ENCODE measurements at places on chromosomes 6 and 20.

GRCh38 chr6:98769546-98769945, 64.8 kb upstream of the POU3F2 start:
- peak; percentile 61 for DNase-seq

DNA sequence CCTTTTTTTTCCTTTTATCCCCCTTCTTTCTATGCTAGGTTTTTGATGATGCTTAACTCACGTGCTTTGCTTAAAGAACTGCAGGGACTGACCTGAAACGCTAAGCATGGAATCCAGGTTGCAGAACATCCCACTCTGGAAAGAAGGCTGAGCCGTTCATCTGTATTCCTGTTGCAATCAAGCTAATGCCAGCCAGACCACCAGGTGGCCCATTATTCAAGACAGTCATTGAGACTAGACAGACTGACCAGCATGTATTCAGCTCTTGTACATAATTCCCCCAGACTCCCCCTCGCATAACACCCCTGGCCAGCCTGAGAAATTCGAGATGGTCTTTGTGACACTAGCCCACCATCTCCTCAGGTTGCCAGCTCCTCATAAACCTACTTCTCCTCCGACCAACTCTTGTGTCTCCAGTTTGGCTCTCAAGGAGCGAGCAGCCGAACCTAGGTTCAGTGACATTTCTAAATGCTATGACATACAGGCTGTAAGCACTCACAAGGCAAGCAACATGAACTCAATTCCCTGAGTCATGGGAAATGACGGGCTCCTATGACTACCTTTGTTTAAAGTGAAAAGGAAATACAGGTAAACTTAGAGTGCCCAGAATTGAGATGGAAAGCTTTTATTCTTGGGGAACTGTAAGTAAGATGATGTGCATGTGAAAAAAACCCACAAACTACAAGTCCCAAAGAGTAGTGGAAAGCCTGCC, 309.3 kb upstream of the CDYL start:
- no peak for DNase-seq

DNA sequence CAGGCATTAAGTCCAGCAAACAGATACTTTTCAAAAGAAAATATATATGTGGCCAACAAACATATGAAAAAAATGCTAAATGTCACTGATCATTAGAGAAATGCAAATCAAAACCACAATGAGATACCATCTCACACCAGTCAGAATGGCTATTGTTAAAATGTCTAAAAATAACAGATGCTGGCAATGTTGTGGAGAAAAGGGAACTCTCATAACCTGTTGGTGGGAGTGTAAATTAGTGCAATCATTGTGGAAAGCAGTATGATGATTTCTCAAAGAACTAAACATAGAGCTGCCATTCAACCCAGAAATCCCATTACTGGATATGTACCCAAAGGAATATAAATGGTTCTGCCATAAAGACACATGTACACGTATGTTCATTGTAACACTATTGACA, 20.6 kb downstream of the KCNQ5 start:
- no peak for DNase-seq

DNA sequence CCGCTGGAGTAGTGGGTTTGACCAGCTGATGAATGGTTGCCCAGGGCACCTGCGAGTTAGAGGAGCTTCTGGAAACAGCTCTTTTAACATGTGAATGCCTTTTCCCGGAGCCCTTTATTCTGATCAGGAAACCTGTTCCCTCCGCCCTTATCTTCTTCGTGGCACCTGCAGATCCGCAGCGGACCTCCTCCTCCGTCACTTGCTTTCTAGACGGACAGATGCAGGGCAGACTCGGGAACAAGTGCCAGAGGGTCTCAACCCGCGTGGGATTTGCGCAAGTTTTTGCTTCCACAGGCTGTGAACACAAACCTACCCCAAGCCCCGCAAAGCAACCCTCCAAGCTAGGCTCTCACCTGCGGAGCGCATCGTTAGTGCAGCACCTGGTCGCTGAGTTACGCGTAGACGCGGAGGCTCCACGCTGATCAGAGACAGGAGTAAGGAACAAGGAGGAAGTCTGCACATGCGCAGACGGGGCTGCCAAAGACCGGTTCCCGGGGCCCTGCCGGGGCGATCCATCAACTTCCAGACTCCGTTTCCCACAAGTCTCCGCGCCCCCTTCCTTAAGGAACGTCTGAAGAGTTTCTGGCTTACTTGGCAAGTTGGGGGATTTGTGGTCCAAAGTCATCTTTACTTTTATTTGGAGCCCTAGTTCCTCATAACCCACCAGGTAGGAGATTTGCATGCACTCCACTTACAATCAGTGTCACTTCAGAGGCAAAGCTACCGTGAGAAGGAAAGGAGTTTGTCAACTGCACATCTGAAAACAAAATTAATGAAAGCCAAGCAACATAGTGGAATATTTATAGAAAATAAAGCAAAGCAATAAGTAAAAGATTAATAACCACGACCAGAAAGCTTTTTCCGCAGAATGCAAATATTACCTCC, 52.7 kb upstream of the ELMO2 start:
- DNase-seq: peak; percentile 57

DNA sequence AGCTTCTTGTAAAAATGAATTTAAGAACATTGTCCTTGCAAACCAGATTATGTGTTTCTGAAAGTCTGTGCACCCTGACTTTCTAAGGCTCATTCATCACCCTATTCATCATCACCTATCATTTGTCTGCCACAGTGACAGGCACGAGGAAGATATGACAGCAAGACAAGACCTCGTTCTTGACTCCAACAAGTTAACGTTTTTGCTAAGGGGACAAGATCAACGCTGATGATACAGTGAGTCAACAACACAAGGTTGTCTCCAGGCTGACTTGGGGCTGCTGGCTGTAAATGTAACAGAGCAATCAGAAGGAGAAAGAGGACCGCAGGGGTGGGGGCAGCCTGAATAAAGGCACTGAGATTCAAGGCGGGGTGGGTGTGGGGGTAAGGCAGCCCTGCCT, 94.2 kb downstream of the FOXC1 start:
- DNase-seq: no peak

DNA sequence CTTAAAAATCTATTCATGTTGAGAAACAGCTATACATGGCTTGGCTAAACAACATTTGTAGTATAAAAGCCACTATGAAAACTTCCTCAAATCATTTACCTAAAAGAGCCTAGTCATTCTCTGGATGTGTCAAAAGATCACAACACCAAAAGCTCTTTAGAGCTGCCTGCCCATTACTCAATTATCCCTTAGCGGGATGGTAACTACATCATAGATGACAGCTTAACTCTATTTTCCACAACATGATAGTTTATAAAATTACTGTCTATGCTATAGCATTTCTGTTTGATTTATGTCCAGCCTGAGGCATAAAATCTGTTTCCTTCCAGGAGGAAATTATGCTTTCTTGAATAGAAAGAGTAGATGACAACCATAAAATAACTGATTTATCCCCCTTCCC, 777.6 kb upstream of the HS3ST5 start:
- DNase-seq: no peak

- DNase-seq: peak; percentile 41
Observed at GRCh38 chr6:143941852-143942627, 66.0 kb downstream of the PLAGL1 start.

- DNase-seq: no peak
Observed at GRCh38 chr6:32073613-32074012, 35.4 kb downstream of the CYP21A2 start.

DNA sequence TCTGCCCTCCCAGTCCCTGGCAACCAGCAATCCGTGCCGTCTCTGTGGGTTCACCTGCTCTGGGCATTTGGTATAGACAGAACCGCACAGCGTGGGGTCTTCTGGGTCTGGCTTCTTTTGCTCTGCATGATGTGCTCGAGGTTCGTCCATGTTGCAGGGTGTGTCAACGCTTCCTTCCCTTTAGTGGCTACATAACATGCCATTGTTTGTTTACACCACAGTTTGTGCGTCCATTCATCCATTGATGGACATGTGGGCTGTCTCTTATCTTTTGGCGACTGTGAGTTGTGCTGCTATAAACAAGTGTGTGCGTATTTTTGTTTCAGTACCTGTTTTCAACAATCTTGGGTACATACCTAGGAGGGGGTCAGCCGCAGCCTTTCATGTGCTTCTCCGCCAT, 149.5 kb upstream of the RPS6KA2 start:
- DNase-seq: no peak

DNA sequence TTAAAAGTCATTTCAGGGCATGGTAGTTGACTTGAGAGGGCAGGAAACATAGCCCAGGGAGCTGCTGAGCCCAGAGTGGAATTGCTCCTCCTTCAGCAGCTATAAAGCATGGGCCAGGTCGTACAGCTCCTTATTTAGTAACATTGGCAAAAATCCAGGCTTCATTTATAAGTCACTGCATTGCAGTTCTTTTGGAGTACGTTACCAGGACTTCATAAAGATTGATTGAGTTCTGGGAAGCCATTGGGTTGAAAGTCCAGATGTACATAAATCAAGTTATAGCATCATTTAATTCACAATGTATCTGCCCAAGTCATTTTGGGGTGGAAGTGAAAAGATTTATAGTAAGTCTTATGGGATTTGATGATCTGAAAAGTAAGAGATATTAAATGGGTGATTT, 53.0 kb upstream of the ANKEF1 start:
- DNase-seq: no peak

DNA sequence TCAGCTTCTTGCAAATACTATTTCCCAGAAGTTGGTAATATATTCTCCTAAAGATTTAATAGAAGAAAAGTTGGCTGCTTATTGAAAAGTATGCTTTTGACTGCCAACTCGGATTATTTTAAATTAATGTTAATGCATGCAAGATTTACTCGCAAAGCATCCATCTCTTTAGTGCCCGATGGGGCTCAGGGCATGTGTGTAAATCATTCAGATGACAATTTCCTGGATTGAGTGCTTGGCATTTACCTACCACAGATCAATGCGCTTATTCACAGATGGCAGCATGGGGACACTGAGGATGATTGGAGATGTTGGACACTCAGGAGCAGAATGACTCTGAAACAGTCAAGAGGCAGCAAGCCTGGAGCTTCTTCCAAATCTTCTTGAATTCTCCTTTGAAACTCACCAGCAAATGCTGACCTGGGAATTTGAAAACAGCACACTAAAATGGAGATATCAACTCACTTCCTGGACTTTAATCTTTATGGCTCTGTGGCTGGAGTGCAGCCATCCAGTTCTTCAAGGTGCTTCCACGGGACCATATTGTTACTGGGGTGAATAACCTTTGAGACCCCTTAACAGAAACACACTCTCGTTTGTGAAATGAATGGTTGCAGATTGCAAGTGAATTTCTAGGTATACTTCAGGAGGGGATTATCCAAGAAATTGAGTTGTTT, 34.1 kb upstream of the TIAM2 start:
- DNase-seq: no peak

- no peak for DNase-seq
Observed at GRCh38 chr6:144439016-144439415, 153.9 kb downstream of the UTRN start.

- no peak for DNase-seq
Observed at GRCh38 chr6:106063448-106063850, 22.7 kb upstream of the PRDM1 start.

- DNase-seq: no peak
Observed at GRCh38 chr20:33559212-33559611, 69.3 kb downstream of the CBFA2T2 start.

GRCh38 chr20:33851842-33852466, 40.8 kb downstream of the CHMP4B start:
- no peak for DNase-seq

DNA sequence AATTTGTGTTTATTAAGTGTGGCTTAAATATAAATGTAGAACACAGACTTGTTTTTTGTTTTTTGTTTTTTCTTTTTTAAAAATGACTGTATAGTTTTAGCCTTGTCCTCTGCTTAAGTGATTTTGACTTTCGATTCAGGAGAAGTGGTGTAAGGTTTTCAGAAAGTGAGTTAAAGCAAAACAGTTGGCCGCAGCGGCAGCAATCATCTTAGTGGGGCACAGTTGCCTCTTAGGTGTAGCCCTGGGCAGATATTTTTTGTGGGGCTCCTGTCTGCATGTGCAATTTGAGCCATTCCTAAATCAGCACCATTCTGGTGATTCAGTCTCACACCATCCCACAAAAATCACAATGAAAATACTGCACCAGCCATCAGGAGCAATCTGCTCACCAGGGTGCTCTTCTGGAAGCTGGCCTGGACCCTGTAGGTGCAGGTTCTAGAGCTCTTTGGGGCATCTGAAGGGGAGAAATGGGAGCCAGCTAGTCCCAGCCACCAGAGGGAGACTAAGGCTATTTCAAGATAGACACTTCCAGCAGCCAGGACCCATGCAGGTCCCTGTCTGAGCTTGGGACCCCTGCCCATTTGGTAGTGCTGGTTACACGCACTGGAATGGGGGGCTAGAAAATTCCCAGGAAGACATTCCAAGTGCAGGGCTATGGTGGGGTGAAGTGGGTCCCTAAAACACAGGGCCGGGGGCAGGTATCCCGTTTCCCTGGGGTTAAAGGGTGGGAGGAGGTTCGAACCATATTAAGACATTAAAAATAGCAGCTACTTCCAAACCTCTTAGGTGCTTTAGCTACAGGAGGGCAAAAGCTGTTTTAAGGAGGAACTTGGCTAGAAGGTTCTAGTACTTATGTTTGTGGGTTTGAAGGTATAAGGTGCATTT, 156.6 kb downstream of the NFATC2 start:
- no peak for DNase-seq

- DNase-seq: no peak
Observed at GRCh38 chr20:63325021-63325471, 32.1 kb downstream of the COL20A1 start.

DNA sequence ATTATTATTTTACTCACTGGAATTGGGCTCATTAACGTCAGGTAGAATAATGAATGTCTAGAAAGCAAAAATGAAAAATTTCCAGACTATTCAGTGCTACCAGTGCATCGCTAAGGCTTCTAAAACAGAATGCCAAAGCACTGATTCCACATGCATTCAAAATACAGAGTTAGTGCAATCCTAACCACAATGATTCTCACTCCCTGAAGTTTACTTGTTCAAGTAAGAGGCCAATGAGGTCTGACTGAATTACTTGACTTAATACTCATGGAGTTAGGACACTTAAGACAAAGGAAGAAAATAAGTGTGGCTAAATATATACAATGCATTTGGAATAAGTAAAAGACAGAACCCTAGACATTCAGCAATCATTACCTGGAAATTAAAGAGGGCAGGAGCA, 220.5 kb downstream of the PKHD1 start:
- no peak for DNase-seq

DNA sequence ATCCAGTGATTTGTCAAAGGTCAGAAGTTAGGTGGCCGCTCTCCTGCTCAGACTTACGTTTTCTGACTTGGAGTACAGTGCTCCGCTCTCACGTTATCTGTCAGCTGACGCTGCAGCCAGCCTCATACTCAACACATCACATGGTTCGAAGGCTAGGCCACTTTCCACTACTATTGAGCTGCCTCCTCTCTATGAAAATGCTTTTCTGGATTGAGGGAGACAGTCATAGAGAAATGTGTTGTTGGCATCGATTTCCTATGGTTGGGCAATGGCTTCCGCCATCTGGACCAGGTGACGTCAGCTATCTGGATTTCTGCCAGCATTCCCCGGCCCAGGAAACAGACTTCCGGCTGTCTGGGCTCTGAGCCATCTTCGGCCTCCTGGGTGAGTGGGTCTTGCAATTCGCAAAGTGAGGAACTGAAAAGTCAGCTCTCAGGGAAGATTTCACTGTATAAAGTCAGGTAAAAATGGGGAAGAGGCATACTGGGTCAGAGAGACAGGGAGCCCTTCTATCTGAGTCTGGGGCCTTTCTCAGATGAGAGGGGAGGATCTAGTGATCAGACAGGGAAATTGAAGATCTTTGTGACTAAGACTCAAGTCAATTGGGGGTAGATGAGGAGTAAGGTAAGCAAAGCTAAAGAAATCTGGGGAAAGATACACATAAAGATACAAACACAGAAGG, 37.5 kb upstream of the IER3 start:
- DNase-seq: peak; percentile 90

- DNase-seq: no peak
Observed at GRCh38 chr6:112879920-112880413, 532.8 kb downstream of the RFPL4B start.

Data from COR-L47 (cell line).